ENCODE measurements at places on chromosomes 5 and 9.

DNA sequence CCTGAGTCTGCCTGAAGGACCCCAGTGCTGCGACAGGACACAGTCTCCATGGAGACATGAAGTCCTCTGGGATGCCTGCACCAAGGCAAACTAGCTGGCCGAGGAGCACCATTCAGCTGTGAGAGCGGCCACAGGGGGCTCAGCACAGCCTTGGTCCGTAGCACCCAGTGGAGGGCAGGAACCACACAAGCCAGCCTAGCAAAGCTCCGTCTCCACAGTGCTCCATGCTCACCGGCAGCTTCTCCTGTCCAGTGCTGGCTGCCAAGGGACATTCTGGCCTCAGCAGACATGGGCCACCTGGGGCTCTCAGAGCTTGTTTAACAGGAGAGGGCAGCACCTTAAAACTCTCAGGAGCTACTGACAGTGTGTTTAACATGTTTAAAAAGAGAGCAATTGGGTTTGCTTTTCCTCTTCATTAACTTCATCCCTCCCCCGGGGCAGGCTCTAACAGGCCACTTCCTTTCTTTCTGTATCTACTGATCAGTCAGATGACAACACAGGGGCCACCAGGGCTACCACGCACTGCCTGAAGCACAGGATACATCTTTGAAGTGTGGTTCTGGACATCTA lies 57.0 kb downstream of the SECISBP2 start:
- peak; percentile 2 for DNase-seq

DNA sequence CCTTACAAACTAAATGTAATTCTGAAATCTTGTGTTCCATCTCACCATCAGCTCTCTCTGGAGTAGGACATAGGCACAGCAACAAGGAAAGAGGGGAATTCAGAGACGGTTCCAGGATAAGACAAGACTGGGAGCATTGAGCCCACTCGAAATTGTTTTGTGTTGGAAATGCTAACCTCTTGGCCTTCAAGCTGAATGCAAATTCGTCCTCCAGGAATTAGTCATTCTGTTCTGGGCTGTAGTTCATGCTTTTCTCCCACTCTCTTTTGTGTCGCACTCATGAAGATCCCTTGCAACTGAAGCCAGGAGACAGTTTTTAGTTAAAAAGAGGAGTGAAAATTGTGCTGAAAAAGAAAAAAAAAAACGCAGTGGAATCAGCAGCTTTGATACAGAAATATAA lies 121.7 kb upstream of the SEMA6A start:
- no peak for DNase-seq

GRCh38 chr9:122788831-122789230 lies at the start of gene OR5C1:
OR5C1 (plus strand) TSS chr9:122788933; CDS start chr9:122788933, 0 bp downstream.
- DNase-seq, result no peak

- no peak for DNase-seq
Measured at GRCh38 chr5:178428341-178429155, 161.6 kb downstream of the COL23A1 start.

Measured in PC-3 (cell line).